Activated CD4-positive, CD25-positive, alpha-beta regulatory T cell (primary cell): ENCODE measurements at places on chromosomes 13 and 19.

GRCh38 chr13:87536899-87537298 lies 134.3 kb upstream of the SLITRK5 start:
- DNase-seq: no peak

- DNase-seq: no peak
Measured at GRCh38 chr13:59088716-59089115, 1075.0 kb downstream of the DIAPH3 start.

DNA sequence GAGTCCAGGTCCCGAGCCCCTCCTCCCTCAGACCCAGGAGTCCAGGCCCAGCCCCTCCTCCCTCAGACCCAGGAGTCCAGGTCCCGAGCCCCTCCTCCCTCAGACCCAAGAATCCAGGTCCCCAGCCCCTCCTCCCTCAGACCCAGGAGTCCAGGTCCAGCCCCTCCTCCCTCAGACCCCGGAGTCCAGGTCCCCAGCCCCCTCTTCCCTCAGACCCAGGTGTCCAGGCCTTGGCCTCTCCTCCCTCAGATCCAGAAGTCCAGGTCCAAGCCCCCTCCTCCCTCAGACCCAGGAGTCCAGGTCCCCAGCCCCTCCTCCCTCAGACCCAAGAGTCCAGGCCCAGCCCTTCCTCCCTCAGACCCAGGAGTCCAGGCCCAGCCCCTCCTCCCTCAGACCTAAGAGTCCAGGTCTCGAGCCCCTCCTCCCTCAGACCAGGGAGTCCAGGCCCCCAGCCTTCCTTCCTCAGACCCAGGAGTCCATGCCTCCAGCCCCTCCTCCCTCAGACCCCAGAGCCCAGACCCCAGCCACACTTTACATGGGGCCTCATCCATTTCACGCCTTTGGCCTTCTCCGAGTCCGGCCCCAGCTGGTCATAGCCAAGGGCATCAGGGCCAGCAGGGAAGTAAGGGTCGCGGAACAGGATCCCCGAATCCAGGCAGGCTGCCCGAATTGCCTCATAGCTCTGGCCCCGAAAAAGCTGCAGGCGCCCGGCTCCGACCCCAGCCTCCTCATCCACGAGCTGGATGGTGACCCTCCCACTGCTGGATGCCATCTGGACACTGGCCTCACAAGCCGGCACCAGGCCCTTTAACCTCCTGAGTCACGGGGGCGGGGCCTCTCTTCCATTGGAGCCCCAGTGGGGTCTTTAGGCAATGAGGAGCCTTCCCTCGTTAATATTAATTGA lies 628 bp downstream of the CAPN12 start:
- DNase-seq: no peak

GRCh38 chr13:100139817-100140216 lies 50.9 kb downstream of the PCCA start:
- no peak for DNase-seq

DNA sequence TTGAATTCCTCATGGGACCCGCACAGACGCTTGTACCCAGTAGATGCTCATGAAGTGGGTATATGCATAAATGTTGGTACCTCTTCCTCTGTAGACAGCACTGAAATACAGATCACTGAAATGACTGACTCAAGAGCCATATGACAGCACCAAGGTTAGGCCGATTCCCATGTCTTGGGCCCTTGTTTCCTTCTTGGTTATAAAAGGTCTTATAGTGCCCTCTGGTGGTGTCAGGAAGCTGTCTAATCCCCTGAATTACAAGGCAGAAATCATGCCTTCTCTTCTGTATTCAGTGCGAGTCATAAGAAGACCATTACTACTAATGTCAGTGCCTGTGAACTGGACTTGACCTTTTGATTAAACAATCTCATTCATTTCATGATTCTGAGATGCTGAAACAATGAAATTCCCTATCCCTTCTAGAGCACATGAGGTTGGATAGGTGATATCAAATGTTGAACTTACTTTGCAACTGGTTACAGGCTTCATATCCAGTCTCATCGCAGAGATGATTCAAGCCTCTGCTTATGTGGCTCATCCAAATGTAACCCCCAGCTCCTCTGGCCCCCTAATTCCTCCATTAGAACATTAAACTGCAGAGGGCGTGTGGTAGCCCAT lies 59.7 kb downstream of the SPATA13 start:
- no peak for DNase-seq

- DNase-seq: no peak
Measured at GRCh38 chr19:43735957-43736356, 18.8 kb downstream of the SMG9 start.

DNA sequence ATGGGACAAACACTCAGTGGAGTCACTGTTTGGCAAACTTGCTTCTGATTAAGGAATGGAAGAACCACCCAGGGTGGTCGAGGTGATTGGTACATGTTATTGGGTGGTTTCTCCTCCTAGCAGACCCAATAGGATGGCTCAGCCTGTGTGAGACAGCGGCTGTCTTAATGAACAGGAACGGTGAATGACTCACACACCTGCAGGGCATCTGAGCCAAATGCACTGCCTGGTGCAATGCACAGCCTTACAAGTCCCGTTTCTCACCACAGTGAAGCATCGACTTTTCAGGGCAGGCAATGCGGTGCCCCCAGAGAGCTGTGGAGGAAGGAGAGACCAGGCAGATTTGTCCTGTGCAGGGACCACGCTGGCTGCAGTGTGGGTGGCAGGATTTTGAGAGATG lies 238.5 kb downstream of the FGF9 start:
- DNase-seq: no peak

GRCh38 chr13:30045916-30046704 lies 195.7 kb upstream of the UBL3 start:
- DNase-seq: no peak

GRCh38 chr13:26881154-26881553 lies 120.6 kb upstream of the GPR12 start:
- no peak for DNase-seq

DNA sequence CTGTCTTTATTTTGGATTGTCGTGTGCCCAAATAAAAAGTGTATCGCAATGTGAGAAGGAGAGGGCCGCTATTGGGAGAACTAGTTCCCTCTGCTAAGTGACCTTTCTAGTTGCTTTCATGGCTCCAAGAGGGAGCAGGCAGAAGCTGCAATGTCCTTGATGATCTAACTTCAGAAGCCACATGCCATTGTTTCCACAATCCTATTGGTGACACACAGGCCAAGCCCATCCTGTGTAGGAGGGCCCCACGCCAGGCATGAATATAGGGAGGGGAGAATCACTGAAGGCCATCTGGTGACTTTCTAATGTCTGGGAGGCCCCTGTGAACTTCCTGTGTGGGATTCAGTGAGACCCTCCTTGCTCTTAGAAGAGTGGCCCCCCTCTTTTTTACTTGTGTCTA lies 47.8 kb upstream of the KPNA3 start:
- DNase-seq: no peak

DNA sequence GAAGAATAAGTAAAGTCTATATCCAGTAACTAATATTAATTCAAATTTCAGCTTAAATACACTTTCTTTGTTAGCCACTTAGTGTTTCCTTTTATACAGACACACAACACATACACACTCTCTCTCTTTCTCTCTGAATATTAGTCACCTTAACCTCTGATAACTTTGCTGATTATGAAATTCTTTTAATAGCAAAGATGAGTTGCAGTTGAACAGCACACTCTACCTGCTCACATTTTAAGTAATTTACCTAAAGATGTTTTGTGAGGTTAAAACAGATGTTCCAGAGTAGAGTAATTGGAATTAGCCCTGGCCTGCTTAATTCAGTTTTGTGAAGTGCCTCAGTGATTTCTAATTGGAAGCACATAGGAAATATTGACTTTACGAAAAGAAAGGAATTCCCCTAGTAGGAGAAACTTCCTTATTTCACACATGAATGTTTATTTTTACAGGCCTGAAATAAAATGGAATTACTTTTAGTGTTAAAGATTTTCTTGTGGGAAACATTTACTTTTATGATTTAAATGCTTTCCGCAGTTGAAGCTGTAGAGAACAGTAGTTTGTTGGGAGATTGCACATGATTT lies 184.3 kb downstream of the MYO16 start:
- no peak for DNase-seq

- no peak for DNase-seq
Measured at GRCh38 chr19:49150944-49151243, 4.3 kb downstream of the HRC start.

- DNase-seq: no peak
Measured at GRCh38 chr19:36169084-36169760, 17.0 kb upstream of the COX7A1 start.

DNA sequence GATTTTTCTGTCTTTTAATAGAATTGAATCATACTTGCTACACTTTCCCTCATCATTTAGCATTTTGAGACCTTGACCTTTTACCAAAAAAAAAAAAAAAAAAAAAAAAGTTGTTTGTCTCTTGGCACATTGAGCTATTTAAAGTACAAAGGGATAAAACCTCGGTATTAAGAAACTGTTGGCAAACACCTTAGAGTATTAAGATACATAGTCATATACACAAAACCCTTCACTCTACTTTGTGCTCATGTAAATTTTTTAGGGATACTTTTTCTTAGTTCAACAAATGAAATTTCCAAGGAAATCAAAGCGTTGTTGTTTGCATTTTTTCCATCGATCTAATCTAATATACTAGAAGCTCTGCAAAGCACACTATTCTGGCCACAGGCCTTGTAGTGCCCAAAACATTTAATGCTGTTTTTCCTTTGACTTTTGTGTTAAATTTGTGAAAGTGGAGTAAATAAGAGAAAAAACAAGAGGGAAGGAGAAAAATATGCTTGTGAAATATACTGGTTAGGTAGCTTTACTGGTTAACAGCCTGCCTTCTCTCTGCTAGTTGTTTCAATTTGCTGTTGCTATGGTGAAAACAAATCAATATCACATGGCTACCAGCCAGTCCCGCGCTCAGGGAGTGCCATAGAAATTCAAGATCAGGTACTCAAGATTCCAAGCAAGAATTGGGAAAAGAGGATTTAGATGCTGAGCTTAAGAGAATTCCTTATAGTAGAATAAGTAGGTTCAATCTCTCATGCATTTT lies 2.6 kb downstream of the MBNL2 start:
- DNase-seq: no peak

GRCh38 chr13:45156565-45157361 lies 36.5 kb downstream of the GTF2F2 start:
- no peak for DNase-seq

DNA sequence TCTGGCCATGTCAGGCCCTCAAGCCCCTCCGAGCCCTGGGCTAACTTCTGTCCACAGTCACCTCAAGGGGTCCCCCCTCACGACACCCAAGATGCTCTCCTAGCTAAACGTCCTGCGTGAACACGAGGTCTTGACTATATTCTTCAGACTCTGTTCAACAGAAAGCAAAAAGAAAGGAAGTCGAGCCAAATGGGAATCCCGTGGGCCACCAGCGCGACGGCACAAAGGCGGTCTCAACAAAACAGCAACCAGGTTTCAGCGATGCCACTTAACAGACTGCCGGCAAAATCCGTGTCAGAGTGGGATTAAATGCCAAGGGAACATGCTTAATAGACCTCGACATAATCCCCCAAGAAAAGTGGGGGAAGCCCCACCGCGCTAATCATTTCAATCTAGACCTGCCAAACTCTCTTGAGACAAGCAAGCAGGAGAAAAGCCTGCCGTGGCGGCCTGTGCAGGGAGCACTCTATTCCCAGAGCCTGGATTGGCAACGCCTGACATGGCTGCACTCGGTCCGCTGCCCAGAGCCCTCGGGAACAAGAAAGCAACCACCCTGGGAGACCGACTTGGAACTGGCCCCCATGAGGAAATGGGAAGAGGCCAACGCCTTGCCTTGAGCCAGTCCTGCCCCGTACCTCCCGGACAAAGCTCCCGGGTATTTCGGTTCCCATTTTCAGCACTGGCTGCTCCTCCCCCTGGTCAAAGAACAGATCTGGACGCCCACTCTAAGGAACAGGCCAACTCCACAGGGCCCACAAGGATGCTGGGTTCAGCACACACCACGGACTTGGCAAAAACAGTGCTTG lies 16.0 kb downstream of the ZC3H4 start:
- DNase-seq: no peak

DNA sequence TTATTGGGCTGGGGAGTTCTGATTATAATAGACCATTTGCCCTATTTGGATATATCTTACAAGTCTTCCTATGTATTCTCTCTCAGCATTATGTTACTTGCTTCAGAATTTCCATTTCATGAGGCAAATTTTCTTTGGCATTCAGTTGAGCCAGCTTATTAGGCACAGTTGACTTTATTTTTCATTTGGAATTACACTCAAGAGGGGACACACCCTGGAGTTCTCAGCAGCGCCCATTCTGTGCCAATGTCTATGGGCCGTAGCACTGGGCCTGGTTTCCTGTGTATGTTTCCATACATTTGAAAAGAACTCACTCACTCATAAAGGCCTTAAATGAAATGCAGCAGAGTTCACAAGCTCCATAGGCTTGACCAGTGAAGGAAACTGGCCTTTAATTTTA lies 138.5 kb downstream of the KLF12 start:
- DNase-seq: no peak

- DNase-seq: no peak
Measured at GRCh38 chr13:40230833-40231266, 435.6 kb downstream of the FOXO1 start.

- DNase-seq: no peak
Measured at GRCh38 chr19:2770055-2771013, 12.7 kb downstream of the SGTA start.

GRCh38 chr19:50255115-50255514 lies 51.7 kb downstream of the MYH14 start:
- no peak for DNase-seq

GRCh38 chr19:49056101-49056901 lies 1.2 kb downstream of the CGB7 start:
- no peak for DNase-seq

GRCh38 chr13:44040818-44041100 lies 161.1 kb downstream of the LACC1 start:
- no peak for DNase-seq

DNA sequence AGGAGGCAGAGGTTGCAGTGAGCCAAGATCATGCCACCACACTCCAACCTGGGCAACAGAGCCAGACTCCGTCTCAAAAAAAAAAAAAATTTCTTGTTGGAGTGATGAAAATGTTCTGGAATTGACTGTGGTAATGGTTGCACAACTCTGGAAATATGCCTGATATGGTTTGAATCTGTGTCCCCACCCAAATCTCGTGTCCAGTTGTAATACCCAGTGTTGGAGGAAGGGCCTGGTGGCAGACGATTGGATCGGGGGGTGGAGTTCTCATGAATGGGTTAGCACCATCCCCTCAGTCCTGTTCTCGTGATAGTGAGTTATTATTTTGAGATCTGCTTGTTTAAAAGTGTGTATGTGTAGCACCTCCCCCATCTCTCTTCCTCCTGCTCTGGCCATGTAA lies 41.1 kb upstream of the MAP3K10 start:
- DNase-seq: no peak

DNA sequence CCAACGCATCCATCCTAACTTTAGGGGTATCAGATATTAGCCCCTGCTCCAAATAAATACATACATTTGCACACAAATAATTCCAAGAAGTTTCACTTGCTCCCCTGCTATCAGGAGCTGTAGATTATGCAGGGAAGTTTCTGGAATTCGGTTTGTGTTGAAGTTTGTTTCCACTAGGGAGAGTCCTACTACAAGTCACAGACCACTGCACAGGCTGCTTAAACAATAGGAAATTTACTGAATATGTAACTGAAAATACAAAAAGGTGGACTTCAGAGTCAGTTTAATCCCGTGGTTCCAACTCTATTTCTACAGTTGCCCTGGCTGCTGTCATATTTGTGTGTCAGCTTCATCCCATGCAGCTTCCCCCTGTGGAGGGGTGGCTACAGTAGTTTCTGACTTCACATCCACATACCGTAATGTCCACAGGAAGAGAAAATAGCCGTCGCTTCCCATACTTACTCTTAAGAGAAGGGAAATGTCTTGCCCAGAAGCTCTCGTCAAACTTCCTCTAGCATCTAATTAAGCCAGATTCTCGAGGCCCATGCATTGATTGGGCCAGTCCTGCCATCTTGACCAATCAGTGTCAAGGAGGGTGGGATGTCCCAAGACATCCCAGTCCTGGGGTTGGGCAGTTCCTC lies 286.6 kb downstream of the COG6 start:
- no peak for DNase-seq
